ENCODE measurements at places on chromosomes 2 and 18.

DNA sequence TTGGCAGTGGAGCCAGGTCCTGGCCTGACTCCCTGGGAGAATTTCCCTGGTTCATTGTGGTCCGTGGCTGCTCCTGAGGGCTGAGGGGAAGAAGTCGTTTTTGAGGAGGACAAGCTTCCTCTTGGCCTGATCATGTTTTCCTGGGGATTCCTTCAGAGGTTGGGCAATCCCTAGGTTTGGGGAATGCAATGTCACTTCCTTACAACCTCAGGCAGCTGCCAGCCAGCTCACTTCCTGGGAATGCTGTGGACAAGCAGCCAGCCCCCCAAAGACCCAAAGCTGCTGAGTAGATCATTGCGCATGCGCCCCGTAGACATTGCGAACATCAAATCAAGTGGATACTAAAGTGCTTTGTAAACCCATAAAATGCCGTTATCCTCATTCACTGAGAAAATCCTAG is 7.7 kb upstream of the DNMT3A start:
- no peak for DNase-seq

GRCh38 chr2:15636972-15637785 is 45.5 kb downstream of the DDX1 start:
- no peak for DNase-seq

- DNase-seq: no peak
Observed at GRCh38 chr2:230821991-230822520, 42.7 kb upstream of the ITM2C start.

GRCh38 chr2:133194362-133194655 is 374.0 kb downstream of the NCKAP5 start:
- DNase-seq: no peak

DNA sequence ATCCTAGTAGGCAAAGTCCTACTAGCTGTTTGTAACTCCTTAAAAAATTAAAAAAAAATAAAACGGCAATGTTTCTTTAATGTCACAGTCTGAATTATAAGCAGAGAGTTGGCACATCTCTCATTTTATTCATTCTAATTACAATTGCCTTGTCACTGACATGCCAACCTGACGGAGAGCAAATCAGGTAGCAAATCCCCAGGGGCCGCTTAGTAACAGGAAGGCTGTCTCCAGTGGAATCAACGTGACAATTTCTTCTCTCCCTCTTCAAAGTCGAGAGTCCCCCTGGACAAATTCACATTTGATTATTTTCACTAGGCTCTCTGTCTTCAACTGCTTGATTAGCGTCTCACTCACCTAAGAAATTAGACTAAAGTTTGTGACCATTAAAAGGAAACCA is 1598.9 kb upstream of the PIK3C3 start:
- no peak for DNase-seq

- DNase-seq: no peak
Observed at GRCh38 chr2:55425431-55425831, 5.8 kb upstream of the CCDC88A start.

DNA sequence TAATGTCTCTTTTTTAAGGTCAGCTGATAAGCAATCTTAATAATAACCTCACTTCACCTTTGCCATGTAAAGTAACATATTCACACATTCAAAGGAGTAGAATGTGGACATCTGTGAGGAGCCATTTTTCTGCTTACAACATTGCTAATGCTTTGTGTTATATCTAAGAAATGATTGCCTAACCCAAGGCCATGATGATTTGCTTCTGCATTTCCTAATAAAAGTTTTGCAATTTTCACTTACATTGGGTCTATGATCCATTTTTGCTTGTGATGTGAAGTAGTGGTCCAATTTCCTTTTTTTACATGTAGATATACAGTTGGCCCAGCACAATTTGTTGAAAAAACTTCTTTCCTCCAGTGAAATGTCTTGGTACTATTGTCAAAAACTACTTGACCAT is 22.0 kb downstream of the RELCH start:
- no peak for DNase-seq

GRCh38 chr18:76464281-76465259 is 30.5 kb downstream of the ZNF516 start:
- DNase-seq: no peak

Data from right renal cortex interstitium (tissue), 3 donors.